ENCODE measurements at places on chromosomes 16 and 17.

- DNase-seq, result no peak
These were observed 5.7 kb downstream of the SNX11 start for GRCh38 chr17:48113201-48113676.

DNA sequence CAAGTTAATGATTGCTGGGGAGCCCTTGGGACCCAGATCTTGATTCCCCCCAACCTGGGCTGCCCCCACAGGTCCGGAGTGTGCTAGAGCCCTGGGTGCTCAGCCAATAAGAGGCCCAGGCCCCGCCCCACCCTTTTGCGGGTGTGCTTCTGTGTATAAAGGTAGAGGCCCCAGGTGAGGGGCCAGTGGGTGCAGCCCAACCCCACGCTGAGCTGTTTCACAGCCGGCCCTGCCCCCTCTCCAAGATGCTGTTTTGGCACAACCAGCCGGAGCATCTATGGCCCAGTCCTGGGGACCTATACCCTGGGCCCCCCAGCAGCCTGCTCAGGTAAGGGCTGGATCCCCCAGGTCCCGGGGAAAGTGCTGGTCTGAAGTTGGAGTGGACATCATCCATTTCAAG is 11.8 kb upstream of the STAC2 start:
- DNase-seq, result no peak

DNA sequence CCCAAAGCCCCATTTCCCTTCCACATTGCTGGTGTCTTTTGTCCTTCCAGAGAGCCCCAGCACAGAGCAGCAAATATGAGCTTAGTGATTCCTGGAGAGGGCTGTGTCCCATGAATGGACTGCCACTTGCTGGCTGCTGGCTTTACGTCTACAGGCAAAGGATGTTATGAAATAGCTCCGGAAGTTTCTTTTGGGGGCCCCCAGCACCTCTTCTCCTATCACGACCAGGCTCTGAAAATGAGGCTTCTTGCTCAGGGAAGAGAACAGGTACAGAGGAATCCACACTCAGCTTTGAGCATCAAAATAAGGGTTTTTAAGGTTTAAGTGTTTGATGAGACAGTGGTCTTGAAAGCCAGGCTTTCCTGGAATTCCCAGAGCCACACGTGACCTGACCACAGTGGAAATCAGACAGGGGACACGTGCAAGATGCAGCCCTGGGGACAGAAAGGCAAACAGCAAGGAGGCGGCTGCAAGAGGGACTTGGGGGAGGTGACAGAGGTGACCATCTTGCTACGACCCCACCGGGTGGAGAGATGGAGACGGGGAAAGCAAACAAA is 58.1 kb downstream of the ZDHHC7 start:
- no peak for DNase-seq

- DNase-seq, result no peak
These were observed 1.6 kb downstream of the RIPOR1 start for GRCh38 chr16:67530013-67530939.

- DNase-seq, result no peak
These were observed 17.7 kb downstream of the ADCY9 start for GRCh38 chr16:4098501-4098900.

GRCh38 chr17:4167786-4168185 is 24.8 kb downstream of the CYB5D2 start:
- DNase-seq, result no peak

- no peak for DNase-seq
These were observed at the start of gene KCNJ12 for GRCh38 chr17:21376081-21376758. Gene KCNJ12, plus strand, starts transcription at chr17:21376357. Its CDS starts 38,986 bp downstream, at chr17:21415343.

DNA sequence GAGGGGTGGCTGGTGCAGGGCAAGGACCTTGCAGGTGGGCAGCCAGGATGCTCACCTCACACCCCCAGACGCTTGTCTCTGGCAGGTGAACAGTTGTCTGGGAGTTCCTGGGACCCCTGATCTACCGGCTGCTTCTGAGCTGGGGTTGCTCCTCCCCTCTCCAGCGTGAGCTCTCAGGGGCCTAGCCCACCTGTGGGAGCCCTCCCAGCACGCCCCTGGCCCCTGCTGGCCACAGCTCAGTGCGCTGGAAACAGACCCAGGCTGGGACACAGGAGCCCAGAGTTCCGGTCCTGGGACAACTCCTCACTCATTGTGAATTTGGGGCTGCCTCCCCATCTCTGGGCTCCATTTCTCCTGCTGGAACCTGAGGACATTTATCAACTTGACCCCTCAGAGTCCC is 30.3 kb downstream of the ARHGAP23 start:
- DNase-seq, result no peak

DNA sequence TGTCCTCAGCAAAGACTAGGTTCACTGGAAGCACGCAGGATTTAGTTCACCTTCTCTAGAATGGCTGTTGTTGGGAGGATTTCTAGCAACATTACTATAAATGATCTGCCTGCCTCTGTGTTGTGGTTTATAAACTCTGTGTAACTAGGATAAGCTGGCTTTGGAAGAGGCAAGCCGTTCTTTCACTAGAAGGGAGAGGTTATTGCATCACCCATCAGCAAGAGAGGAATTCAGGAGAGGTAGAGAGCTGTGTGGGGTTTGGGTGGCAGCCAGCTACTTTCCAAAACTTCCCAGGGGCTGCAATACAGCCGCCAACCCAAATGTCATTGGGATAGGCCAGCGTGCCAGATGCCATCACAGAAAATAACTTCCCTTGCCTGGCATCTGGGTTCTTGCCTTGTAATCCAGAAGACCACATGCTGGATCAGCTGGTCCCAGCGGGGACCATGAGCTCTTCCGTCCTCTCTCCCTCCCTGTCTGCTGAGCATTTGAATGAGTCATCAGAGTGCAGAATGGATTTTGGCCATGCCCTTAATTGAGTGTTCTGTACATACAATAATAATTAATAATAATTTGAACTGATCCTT is 95.7 kb upstream of the RBFOX1 start:
- no peak for DNase-seq

- DNase-seq, result no peak
These were observed 211.7 kb upstream of the CHMP6 start for GRCh38 chr17:80779961-80780380.

GRCh38 chr16:11835891-11836649 is 15.3 kb downstream of the RSL1D1 start:
- no peak for DNase-seq

DNA sequence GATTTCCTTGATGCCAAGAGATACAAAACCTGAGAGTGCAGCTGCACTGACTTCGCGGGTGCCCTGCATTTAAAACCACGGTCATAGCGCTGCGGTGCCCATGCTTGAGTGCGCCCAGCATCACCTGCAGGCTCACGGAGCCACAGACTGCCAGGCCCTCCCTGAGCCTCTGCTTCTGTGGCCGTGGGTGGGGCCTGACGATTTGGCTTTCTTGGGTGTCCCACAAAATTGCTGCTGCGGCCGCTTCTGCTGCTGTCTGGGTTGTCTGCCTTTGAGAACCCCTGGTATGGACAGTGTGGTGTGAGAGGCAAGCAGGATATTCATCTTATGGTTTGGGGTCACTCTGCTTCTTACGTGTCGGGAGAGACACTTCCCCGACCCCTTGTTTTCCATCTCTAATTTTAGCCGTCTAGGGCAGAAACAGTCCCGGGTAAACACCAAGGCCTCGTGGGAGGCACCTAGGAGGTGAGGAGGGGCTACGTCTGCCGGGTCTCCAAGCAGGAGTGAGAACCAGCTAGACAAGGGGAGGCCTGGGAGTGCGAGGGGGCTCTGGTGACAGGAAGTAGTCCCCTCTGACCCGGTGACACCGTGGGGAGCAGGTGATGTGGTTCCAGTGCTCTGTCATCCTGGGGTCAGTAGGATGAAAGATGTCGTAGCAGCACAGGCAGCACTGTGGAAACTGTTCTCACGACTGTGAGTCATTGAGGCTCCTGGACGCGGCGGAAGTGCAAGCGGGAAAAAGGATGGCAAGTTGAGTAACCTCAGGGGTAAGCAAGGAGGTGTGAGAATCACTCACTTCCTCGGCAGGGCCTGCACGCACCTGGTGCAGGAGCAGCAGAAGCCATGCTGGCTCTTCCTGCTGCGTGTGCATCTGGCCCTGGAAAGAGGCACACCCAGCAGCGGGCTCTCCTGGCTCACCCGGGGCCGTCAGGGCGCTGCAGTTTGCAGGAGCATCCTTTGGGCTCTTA is 176.3 kb downstream of the RPTOR start:
- DNase-seq, result no peak

DNA sequence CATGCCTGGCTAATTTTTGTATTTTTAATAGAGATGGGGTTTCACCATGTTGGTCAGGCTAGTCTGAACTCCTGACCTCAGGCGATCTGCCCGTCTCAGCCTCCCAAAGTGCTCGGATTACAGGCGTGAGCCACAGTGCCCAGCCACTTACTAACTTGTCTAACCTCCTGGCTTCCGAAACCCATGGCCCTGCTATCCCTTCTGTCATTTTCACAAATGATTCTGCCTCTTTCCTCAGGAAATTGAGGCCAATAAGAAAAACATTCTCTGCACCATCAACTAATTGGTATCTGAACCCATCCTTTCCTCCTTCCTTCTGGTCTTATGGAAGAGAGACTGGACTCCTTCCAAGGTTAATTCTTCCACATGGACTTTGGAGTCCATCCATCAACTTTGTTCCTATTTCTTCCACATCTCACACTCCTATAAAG is 27.9 kb upstream of the TNRC6A start:
- DNase-seq, result no peak

DNA sequence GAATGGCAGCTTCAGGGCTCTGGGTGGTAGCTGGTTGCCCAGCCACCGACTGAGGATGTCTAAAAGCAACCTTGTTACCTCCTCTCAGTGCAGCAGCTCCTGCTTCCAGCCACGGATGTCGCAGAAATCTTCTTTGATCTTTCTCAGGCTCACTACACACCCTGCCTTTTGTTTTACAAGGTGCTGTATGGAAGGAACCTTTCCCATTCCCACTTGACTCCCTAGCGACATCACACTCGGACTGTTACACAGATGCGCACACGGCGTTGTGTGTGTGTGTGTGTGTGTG is 135.8 kb upstream of the CPHXL start:
- DNase-seq, result no peak

DNA sequence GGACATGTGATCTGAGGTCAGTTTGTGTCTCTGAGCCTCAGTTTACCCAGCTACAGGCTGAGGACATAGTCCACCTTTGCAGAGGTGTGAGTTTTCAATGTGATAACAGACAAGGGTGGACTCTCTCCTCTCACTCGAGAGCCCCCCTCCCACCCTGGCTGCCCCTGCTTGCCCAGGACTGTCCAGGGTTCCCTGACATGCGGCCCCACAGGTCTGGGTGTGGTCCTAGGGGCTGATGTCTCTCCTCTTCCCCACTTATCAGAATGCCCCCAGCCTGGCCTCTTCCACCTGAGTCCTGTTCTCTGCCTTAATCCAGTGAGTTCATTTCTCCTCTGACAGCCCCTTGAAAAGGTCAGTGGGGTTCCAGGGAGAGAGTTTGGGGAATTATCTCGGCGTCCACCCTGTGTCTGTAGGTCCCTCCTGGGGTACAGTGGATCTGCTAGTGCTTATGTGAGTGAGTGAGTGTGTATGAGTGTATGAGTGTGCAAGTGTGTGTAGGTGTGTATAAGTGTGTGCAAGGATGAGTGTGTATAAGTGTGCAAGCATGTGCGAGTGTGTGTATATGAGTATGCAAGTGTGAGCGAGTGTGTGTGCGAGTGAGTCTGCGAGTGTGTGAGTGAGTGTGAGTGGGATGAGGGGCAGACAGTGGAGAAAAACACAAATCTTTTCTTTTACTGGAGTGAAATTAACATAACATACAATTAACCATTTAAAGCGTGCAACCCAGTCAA is 175.0 kb downstream of the IRF8 start:
- DNase-seq, result no peak

DNA sequence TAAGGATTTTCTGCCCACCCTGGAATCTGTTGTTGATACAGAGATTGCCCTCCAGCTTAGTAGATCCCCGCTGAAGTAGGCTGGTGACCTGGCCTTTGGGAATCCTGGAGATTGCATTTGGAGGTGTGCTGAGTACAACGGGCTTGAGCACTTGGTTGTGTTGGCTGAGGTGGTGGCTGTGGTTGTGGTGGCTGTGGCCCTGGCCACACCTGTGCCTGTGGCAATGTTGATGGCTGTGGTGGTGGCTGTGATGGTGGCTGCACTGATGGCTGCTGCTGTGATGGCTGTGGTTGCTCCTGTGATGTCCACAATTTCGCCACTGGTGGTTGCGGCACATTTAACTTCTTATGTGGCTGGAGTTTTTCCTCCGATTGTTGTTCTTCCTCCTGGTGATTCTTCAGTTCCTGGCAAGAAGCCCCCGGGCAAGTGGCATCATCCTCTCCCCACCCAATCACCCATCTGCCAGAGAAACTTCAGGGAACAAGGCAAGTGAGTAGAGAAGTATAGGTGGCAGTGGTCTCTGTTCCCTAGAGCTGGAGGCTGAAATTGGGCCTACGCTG is 4.2 kb downstream of the CCDC200 start:
- no peak for DNase-seq

GRCh38 chr16:19522397-19522732 is 467 bp upstream of the GDE1 start:
- no peak for DNase-seq

DNA sequence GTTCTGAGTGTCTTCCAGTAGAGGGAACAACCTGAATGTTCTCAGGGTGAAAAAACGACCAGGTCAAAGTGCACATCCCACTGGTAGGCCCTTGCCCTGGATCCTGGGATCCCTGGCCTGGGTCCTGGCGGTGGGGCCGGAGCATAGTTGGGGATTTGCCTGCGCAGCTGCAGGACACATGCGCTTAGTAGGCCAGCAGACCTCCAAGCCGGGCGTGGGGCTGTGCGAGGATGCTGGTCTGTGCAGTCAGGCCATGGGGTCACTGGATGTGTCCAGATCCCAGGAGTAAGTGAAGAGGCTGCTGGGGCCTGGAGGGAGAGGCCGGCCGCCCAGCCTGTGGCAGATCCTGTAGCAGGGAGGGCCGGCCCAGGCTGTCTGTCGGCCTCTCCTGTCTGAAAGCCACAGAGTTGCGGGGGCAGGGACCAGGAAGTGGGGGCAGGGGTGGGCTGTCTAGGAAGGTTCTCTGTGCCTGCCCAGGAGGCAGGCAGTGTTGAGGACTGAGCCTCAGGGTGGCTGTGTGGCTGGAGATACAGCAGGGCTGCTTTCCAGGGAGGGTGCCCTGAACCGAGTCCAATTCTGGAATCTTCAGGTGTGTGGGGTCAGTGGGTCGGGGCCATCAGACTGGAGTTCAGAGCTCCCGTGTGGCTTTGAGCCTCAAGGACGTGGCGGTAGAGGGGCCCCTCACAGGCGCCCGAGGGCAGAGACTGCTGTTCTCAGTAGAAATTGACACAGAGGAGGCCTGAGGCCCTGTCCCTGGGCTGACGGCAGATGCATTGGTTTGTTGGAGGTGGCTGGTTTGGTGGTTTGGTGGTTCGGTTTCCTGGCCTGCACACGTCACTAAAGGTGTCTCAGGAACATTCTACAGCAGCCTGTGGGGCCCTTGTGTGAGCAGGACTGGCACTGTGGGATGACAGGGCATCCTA is 17.2 kb upstream of the NUDT16L1 start:
- no peak for DNase-seq
